ENCODE measurements at places on chromosomes 3 and 15.

DNA sequence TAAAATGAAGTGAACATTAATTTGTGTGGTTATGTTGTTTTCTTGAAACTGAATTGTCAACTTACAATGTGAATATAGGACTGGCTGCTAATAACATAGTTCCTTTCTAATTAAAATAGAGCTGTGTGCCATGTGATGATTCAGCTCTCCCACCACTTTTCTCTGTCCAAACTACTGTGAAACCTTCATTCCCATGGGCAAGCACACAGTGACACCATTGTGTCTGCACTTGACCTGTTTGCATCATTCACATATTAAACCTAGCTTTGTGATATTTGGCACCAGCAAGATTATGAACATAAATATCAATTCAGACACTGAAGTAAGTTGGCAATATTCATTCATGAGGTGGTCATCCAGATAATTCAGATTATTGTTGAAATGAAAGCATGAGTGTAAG is 78.8 kb upstream of the TCF12 start:
- DNase-seq = no peak

DNA sequence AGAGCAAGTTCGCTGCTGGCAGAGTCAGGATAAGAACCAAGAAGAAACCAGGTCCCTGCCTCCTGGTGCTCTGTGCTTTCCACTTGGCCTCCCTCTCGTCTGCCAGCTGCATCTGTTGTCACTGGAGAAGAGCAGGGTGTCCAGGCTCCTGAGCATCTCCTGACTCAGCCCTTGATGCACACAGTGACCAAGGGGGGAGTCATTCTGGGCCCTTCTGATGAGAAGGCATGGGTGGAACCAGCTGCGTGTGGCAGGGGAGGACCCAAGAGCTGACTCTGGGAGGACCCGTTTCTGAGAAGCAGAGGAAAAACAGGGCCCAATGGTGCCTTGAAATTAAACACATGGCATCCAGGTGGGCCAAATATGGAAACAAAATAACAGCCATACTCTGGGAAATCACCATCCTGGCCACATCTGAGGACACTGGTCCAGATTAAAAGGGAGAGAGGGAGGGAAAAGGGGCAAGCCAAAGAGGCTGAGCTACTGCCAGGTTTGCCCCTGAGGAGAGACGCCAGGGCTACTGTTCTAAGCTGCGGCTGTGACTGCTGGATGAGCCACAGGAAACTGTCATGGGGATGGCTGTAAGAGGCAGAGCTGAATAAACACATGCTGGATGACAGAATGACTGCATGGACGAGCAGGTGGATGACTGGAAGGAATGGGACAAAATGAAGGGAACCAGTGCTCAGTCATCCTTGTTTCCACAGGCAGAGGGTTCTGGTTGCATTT is 58.1 kb upstream of the CA12 start:
- peak; percentile 37 for DNase-seq

- DNase-seq = no peak
Observed at GRCh38 chr3:46538803-46539442, 27.2 kb downstream of the LRRC2 start.

DNA sequence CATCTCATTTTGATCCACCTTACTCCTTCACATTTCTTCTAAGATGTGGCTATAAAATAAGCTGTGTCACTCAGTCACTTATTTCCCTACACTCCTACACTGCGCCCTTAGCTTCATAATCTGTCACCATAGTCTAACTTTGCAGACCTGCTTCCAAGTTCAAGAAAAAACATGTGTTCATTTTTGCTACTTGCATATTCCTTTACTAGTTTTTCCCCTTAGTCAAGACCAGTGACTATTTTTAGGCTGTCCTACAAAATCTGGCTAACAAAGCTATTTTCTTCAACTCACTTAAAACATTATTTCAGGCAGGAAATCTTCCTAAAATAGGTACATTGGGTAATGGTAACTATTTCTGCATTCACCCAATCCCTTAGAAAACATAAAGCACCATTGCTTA is 272.5 kb downstream of the TBC1D5 start:
- DNase-seq = no peak

DNA sequence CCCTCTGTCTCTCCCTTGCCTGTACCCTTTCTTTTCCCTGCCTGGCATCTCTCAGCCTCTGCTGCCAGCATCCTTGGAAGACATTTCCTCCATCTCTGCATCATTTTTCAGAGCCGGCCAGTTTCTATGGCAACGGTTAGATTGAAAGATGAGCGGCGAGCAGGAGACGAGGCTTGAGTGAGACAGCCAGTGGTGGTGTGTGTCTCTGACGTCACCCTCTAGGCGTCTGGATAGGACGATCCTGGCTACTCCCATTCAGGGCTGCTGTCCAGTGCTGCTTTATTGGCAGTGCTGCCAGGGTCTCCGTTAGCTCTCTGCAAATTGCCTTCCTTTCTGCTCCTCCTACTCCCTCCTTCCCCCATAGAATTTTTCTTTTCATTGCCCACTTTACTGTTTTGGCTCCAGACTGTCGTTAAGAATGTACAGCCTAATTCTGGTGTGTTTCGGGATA is 57.9 kb downstream of the TRAK1 start:
- DNase-seq = peak; percentile 69

- no peak for DNase-seq
Observed at GRCh38 chr3:137103739-137104138, 146.0 kb downstream of the IL20RB start.
